ENCODE measurements at places on chromosomes 5 and 9. TPM values are rescaled to one million over a fixed set of nuclear protein-coding genes. Genes with fewer than 3 reads are reported as not detected.

FOXD4L5 gene
- total RNA-seq: 0.45 TPM

CYSRT1 gene
- not detected for total RNA-seq

GABRA1 gene
- total RNA-seq: not detected

SLC28A3 gene
- 0.39 TPM for total RNA-seq

GEMIN5 gene
- 12.0 TPM for total RNA-seq

FGF1 gene
- 25.6 TPM for total RNA-seq

SLC25A2 gene
- total RNA-seq: 0.69 TPM
